ENCODE measurements at places on chromosomes 16 and 17.

DNA sequence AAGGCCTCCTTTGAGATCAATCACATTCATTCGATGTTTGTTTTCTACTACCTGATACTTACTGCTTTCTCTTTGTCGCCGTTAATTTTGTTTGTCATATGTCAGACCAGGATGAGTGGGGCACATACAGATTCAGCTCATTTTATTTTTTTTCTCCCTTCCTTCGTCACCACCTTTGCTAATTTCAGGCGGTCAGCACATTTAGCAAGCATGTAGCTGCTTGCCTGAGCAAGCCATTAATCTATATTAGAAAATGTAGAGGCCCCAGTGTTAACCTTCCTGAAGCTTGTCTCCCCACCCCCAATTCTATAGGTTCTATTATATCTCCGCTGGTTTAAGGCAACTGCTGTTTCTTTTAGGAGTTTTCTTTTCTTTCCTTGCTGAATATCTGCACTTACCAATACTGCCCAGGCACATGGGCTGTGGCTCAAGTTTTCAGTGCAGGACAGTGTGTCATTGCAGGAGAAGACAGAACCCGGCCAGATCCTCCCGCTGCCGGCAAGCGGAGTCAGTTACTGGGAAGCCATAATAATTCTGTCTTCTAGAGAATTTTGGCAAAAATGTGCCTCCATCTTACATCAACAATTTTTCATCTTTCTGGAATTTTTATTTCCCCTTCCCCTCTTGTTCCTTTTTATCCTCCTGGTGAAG, 714.3 kb downstream of the WWOX start:
- DNase-seq = no peak

GRCh38 chr16:15031179-15031578, 24.7 kb downstream of the NTAN1 start:
- DNase-seq = no peak

GRCh38 chr17:71145486-71145885, 975.3 kb upstream of the SOX9 start:
- no peak for DNase-seq

DNA sequence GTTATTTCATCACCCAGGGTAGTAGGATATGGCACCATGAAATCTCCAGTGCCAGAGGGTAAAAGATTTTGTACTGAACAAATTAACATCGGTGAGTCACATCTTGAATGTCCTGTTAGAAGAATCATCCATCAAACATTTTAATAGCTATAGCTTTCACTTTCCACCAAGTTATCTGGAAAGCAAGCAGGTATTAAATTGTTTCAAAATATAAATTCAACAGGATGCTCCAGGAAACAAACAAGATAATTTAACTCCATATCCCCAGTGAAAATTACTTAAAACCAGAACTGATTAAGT, 2.4 kb downstream of the VEZF1 start:
- DNase-seq = peak; percentile 86

DNA sequence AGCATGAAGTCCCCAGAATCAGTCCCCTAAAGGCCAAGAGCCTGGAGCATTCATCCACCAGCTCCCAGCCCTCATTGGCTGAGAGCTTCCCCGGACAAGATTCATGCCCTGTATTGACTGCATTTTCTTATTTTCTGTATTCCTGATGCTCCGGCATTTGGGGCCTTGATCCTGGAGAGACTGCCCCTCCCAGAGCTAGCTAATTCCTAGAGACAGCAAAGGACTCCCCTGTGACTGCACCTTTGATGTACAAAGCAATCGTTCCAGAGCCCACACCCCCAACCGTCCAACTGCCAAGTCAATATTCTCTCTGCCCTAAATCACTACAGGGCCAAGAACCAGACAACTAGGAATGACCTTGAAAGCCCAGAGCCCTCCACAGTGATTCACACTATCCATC, 93.4 kb upstream of the CDH5 start:
- DNase-seq = no peak

Data from epithelial cell of esophagus (primary cell).